ENCODE measurements at places on chromosomes 1 and 21.

GRCh38 chr1:206590025-206590758 lies 22.1 kb downstream of the EIF2D start:
- no peak for DNase-seq

- DNase-seq, result no peak
Observed at GRCh38 chr1:1348420-1349255, 580 bp downstream of the DVL1 start.

GRCh38 chr1:177858332-177858821 lies 111.5 kb downstream of the SEC16B start:
- no peak for DNase-seq

DNA sequence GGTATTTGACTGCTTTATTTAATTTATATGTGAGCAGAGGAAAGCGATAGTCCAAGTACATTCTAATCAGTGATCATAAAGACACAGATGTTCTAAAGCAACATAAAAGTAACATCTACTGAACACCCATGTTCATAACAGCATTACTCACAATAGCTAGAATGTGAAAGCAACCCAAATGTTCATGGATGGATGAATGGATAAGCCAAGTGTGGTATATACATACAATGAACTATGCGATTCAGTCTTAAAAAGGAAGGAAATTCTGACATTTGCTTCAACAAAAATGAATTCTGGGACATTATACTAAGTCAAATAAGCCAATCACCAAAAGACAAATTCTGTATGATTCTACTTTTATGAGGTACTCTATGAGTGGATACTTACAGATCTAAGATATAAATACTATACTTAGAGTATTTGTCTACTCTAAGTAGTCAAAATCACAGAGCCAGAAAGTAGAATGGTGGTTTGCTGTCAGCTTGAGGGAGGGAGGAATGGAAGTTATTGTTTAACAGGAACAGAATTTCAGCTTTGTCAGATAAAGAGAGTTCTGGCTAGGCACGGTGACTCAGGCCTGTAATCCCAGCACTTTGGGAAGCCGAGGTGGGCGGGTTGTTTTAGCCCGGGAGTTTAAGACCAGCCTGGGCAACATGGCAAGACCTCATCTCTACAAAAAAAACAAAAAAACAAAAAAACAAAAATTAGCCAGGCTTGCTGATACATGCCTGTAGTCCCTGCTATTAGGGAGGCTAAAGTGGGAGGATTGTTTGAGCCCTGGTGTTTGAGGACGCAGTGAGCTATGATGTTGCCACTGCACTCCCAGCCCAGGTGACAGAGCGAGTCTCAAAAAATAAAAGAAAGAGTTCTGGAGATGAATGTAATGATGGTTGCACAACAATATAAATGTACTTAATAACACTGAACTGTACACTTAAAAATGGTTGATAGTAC lies 79.7 kb upstream of the ARHGAP29 start:
- DNase-seq, result no peak

- DNase-seq, result no peak
Observed at GRCh38 chr1:240337781-240338180, 246.1 kb downstream of the FMN2 start.

GRCh38 chr1:107935396-107936064 lies 29.4 kb downstream of the VAV3 start:
- no peak for DNase-seq

DNA sequence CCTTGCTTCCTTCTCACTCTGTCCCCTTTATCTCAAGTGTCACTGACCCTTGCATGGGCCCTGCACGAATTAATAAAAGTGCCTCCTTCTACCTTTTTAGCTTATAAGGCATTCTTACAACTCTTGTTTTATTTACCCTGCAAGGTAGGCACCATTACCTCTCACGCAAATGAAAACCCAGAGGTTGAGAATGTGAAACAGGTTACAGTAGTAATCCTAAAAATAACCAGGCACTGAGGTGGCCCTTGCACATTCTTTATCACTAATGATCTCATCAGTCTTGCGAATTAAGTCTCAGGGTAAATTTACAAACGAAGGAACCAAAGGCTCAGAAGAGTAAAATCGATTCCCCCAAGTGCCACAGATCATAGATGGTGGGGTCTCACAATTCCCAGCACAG lies 3.7 kb downstream of the GLIS1 start:
- no peak for DNase-seq

- no peak for DNase-seq
Observed at GRCh38 chr1:43036932-43037331, 78.3 kb upstream of the SLC2A1 start.

GRCh38 chr1:198268784-198269645 lies 112.2 kb downstream of the NEK7 start:
- DNase-seq, result no peak

DNA sequence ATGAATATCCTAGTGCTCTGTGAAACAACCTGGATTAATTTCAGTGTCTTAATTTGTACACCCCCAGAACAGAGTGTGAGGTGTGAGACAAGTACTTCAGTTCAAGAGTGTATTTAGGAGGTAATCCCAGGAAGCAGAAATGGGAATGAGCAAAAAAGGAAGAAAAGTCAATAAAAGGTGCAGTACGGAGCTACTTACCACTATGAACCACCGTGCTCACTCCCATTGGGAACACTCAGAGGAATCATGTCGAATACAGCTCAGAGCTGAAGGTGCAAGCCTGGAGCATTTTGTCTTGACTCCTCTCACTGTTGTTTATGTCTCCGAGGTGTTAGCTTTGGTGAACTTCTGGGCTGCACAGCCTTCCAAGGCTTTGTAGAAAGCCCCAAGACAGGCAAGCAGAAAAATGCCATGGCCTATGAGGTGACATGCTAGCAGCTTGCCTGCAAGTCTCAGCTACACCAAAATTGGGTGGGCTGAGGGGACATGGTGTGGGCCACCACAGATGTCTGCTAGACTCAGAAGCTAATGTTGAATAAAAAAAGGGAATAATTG lies 7.4 kb upstream of the SVBP start:
- no peak for DNase-seq

DNA sequence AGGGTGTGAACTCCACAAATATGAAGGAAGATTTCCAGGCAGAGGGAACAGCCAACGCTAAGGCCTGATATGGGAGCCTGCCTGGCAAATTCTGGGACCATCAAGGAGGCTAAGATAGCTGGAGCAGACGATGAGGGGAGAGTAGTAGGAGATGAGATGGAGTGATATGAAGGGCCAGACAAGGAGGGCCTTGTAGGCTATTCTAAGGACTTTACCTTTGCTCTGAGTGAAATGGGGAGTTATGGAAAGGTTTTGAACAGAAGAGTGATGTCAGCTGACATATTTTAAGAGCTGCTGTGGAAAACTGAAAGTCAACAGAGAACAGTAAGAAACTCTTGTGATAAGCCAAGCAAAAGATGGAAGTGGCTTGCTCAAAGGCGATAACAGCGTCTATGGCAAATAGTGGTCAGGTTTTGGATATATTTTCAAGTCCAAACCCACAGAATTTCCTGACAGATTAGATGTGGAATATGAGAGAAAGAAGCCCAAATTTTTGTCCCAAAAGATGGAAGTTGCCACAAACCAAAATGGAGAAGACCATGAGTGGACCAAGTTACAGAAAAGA lies 2.1 kb upstream of the TP53BP2 start:
- DNase-seq, result no peak

DNA sequence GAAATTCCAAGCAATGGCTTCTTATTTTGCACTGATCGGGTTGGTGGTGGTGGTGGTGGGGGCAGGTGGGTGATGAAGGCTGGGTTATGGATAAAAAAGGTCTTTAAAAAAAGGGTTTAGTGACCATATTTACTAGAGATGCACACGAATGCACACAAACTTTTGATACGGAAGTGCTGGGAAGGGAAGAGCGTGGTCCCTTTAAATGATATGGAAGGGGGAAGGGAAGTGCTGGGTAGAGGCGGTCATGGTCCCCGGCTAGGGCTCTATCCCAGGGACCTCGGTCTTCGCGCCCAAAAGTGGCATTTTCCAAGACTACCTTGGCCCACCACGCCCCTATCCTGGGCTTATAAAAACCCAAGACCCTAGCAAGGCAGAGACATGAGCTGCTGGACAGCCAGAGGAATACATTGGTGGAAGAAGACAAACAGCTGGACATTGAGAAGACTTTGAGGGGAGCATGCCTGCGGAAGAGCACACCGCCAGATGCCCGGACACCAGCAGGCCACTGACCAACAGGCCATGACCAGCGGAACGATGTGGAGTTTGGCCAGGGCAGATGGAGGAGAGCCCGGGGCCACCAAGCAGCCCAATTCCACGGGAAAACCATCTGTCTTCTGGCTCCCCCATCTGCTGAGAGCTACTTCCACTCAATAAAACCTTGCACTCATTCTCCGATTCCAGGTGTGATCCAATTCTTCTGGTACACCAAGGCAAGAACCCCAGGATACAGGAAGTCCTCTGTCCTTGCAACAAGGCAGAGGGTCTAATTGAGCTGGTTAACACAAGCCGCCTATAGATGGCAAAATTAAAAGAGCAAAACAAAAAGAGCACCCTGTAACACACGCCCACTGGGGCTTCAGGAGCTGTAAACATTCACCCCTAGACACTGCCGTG lies 1720.2 kb downstream of the MRPL39 start:
- DNase-seq, result no peak

GRCh38 chr1:5949085-5949760 lies 43.0 kb downstream of the NPHP4 start:
- DNase-seq, result no peak

GRCh38 chr1:213416461-213417224 lies 365.6 kb downstream of the RPS6KC1 start:
- no peak for DNase-seq

DNA sequence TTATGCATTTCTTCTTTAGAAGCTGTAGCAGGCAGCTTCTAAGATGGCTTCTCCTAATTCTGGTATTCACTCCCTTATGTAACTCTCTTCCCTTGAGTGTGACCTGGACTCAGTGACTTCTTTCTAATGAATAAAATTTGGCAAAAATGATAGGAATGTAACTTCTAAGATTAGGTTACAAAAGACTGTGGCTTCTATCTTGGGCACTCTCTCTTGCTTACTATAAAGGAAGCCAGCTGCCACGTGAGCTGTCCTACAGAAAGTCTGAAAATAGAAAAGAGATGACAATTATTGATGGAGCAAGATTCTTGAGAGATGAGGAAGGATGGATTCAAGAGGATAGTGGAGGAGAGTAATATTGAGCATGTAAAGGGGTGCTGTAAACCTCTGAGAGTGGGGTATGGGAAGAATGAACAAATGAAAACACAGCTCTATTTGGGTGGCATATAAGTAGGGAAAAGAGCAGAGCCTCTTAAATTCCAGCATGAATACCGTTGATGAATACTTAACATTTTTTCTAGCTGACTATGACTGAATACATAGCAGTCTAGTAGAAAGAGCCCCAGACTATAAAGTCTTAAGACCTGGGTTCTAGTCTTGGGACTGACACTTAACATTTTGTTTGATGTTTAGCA lies 5.5 kb downstream of the TSEN15 start:
- DNase-seq, result no peak

DNA sequence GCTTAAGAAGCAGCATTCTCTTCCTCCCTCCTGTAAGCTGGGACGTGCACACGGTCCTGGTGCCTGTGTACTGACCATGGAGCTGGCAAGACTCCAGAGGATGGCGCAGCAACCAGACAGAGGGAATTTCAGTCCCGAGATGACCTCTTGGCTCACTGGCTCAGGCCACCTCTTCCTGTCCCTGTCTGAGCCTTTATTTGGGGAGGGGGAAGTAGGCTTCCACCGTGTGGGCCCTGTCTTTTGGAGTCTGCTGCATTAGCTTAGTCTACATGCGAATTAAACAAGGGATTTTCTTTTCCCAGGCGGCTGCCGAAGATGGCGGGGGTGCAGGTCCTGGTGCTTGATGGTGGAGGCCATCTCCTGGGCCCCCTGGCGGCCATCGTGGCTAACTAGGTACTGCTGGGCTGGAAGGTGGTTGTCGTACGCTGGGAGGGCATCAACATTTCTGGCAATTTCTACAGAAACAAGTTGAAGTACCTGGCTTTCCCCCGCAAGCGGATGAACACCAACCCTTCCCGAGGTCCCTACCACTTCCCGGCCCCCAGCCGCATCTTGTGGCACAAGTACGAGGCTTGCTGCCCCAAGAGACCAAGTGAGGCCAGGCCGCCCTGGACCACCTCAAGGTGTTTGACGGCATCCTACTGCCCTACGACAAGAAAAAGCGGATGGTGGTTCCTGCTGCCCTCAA lies 10.2 kb downstream of the IL24 start:
- no peak for DNase-seq

- DNase-seq, result no peak
Observed at GRCh38 chr1:47758341-47759250, 238.6 kb downstream of the TRABD2B start.

DNA sequence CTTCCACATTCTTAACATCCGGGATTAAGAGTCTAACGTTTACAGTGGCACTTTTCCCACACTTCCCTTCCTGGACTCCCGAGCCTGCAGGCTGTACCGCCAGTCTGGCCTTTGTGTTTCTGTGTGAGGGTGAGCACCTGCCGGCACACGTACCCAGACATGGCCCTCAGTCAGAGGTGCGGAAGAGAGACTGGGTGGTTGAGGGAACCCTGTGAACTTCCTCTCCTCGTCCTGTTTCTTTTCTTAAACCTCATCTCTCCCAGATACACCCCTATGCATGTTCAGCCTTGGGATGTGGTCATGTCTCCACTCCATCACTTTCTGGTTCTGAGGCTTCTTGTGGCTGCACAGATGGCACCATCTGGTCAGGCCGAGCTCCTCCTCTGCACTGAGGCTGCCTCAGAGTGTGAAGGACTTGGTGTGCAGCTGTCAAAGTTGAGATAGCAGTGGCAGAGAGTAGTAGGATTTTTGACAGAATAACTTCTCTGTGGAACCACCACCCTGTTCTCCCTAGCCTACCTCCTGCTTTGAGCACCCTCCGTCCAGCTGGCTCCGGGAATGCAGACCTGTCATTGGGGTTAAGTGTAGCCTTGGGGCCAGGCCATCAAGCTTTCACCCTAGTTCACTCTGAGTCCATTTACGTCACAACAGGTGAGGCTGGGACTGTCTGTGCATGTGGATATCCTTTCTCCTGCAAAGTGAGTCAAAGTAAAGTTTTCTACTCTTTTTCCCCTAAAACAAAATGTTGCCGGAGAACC lies 31.4 kb downstream of the VASH2 start:
- no peak for DNase-seq

- no peak for DNase-seq
Observed at GRCh38 chr1:56417646-56418045, 161.7 kb downstream of the PLPP3 start.

- no peak for DNase-seq
Observed at GRCh38 chr1:155049651-155050559, 1.2 kb upstream of the ADAM15 start.
